ENCODE measurements at places on chromosomes 7 and 10.

DNA sequence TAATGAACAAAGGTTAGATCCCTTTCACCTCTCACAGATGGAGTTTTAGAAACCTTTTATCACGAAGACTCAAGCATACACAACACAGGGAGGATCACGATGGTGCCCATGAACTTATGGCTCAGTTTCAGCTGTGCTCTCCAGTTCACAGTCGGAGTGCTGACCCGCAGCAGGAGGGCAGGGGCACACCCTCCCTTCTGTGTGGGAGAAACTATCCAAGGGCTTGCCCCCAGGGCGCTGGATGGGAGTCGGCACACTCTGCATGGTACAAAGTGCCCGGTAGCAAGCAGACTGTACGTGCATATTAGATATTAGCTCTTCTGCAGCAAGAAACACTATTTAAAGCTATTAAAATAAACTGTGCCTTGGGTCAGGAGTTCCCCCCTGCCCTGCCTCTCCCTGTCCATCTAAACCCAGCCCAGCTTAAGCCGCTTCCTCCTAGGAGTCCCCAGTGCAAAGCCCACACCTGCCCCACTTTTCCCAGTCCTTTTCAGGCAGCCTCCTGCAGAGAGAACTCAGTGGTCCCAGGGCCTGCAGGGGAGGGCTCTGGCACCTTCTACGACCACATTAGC, 76.5 kb downstream of the CHST15 start:
- DNase-seq = no peak

DNA sequence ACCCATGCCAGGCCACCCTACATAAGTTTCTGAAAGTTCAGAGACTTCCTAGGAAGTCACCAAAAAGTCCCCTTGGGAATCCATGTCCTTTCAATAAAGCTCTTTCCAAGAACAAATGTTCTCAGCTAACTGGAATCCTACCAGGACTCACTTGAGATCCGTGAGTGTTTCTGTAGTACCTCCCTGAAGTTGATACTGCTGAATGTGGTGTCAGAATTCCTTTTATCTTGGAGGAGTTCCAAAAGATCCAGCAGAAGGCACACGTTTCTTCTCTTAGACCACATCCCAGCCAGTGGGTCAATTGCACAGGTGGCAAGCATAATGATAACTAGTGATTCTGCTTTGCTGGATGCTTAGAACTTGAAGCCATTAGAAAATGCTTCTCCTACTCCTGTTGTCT, 689.7 kb upstream of the IGFBP3 start:
- no peak for DNase-seq

GRCh38 chr10:49081547-49082275, 33.6 kb downstream of the VSTM4 start:
- no peak for DNase-seq

DNA sequence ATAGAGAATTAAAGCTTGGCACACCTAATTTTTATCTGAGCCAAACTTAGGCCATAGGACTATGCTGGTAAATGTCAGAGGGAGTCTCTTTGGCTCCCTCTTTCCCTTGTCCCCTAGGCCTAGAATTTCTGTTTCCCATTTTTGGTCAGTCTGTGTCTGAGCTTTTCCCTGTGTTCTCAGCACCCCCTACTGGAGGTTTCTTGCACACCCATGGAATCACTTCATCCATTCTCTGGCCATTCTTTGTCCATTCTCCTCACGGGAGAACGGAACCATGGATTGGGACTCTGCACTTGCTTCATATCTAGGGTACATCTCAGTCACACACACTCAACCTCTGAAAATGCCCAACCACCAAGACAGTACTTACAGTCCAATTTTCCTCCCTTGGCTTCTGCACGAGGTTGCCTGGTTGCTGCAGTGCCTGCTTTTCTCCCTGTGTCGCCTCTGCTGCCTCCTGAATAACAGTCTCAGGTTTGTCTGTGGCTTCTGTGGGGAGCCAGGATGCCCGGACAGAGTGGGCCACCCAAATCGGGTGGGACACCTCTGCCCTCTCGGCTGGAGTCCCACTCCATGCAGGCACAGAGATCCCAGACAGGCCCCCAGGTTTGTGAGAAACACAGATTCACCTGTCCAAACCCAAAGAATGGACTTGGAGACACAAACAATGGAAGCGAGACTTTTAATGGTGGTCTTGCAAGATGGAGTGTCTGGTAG, 35.1 kb upstream of the DNAH11 start:
- DNase-seq = no peak

GRCh38 chr10:92011560-92012214, 88.1 kb downstream of the BTAF1 start:
- no peak for DNase-seq

- DNase-seq = no peak
These were observed 209.8 kb downstream of the ZNF33B start for GRCh38 chr10:42428534-42428933.

DNA sequence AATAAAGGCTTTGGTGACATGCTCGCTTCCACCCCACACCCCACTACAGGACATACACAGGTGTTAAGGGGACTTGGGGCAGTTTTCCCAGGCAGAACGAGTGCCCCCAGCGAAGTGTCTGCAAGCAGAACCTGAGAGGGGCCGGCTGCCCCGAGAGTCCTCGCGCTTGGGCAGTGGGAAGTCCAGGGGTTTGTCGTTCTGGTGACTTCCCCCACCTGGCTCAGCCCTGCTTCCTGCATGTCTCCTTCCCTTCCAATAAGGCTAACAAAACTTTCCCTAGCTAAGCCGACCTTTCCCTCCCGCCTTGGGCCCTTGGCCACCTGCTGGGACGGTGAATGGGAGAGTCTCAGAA, 916 bp downstream of the VWA2 start:
- no peak for DNase-seq

DNA sequence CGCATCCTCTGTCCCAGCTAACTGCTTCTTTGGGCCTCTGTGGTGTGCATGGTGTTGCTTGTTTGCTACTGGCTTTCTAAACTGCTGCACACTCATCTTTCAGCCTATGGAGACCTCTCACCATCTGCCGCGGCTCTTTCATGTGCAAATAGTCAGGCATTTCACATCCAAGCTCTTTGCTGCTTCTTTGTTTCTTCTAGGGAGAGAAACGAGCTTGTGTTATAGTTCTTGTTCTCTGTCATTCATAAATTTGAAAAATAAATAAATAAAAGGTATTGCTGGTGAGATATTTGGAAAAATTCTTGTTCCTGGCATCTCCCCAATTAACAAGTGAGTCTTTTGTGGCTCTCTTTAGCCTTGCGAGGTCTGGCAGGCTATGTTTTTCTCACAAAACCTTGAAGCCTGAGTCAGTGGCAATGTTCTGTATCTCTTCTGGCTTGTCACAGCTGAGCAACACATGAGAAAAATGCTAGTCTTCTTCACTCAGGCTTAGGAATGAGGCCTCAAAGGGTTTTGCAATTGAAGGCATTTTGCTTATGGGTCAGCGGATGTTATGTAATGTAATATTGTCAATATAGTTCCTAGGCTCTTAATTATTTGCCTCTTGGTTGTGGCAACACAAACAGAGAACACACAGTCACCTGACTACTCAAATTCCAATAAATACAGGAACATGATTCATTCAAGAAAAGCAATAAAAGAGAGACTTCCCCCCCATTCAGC, 274.0 kb downstream of the FRMD4A start:
- no peak for DNase-seq
